Esophagus squamous epithelium (tissue), 5 donors: ENCODE measurements at places on chromosomes 6 and 20.

DNA sequence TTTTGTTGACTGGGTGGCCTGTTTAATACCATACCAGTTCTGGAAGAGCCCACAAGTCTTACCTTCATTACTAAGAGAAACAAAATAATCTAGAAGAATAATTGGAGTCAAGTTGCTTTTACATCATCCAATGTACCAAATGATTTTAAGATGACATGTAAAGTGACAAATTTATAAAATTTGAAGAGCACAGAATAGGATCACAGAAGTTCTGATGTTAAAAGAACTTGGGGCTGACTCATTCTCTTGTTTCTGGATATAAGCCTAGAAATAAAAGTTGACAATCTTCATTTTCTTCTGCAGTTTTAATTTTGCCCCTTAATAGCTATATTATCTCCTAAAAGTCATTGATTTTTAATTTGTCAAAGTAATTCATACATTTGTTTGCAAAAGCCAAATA, 317.5 kb upstream of the MARCKS start:
- DNase-seq: no peak

- DNase-seq: no peak
These were observed 1.5 kb upstream of the RREB1 start for GRCh38 chr6:7106215-7106751.

DNA sequence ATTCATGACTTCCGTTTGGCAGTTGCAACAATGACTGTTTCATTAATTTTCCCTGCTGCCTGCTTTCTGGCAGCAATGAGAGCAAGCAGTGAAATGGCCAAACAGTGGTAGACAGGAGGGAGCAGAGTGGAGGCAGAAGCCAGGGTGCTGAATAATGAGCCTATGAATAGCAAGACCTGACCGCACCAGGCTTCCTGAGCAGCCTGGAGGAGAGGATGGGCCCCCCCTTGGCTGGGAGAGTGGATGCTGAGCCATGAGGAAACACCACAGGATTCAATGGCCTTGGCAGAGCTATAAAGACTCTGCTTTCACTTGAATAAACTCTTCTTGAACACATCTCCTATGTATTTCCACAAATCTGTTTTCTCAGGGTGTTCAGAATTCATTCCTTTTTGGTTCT, 68.1 kb upstream of the SNRPB2 start:
- DNase-seq: no peak

DNA sequence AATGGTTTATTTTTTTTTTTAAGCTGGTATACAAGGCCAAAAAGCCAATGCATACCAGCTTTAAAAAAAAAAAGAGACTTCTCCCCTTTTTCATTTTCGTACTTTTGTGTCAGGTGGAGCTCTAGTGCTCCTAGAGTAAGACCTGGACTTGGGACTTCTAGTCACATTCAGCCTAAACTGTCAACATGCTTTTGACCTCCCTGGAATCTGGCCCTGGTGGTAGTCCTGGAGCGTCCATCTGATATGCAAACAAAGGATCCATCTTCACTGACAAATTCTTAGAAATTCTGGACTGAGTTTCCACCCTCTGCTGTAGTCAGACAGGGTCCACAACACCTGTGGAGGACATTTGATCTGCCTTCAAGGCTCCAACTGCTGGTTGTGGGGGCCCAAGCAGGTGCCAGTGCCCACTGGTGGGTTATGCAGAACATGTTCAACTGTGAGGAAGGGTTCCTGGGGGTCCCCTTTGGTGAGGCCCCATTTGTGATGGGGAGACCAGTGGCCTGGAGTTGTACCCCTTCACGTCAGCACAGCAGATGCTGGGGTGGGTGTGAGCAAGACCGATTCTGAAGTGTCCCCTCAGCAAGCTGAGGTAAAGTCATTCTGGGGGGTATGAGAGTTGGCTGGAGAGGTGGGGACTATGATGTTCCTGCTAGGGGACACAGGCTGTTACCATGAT, 12.6 kb upstream of the PCMTD2 start:
- DNase-seq: no peak

GRCh38 chr20:61596687-61597330, 344.7 kb downstream of the CDH4 start:
- no peak for DNase-seq

- DNase-seq: no peak
These were observed 498.6 kb downstream of the BTBD3 start for GRCh38 chr20:12416281-12416680.

GRCh38 chr20:6525447-6526303, 241.8 kb upstream of the BMP2 start:
- no peak for DNase-seq

DNA sequence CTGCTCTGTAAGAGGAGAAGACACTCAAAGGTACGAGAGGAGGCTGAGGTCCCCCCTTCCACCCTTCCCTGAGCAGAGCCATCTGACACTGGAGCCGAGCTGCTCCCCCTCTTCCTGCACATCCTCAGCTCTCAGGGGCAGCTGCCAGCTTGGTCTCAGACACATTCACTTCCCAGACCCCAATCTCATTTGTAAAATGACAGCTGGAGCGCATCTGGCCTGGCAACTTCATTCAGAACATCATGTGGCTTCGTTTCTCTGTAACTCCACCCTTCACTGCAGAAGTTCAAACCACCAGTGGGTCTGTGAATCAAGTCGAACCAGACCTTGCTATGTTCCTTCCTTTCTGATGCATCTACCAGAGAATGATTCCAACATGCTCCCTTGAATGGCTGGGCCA, 145.6 kb upstream of the CDH4 start:
- DNase-seq: no peak

DNA sequence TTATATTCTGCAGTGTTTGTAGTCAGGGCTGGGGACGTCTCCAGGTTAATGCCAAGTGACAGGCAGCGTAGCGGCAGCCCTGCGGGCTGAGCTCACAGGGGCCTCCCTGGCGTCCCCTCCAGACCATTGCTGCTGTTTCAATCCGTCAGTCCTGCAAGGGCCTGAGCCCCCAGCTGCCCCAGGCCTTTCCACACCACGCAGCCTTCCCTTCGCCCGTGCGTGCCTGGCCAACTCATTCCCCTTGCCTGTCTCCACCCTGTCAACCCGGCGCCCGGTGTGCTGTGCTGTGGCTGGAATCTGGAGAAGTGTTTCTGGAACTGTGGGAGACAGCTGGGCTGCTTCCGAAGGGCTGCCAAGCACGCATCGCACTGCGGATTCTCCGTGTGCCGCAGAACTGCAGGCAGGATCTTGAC, 11.9 kb downstream of the BHLHE23 start:
- no peak for DNase-seq

GRCh38 chr20:52219441-52219840, 27.9 kb upstream of the ZFP64 start:
- DNase-seq: no peak

DNA sequence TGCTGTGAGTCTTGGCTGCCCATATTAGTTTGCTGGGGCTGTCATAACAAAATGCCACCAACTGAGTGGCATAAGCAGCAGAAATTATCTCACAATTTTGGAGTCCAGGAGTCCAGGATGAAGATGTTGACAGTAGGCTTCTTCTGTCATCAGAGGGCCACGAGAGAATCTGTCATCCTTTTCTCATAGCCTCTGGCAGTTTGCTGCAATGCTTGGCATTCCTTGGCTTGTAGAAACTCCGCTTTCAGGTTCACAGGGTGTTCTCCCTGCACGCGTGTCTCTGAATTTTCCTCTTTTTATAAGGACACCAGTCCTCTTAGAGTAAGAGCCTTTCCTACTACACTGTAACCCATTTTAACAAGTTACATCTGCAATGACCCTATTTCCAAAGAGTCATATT, 838.4 kb downstream of the TFAP2A start:
- no peak for DNase-seq

GRCh38 chr6:51430589-51430988, 611.9 kb downstream of the TFAP2B start:
- DNase-seq: no peak

- no peak for DNase-seq
These were observed 292.7 kb downstream of the ESR1 start for GRCh38 chr6:152100183-152100618.

- no peak for DNase-seq
These were observed 73.9 kb upstream of the BACH2 start for GRCh38 chr6:90370493-90370959.

DNA sequence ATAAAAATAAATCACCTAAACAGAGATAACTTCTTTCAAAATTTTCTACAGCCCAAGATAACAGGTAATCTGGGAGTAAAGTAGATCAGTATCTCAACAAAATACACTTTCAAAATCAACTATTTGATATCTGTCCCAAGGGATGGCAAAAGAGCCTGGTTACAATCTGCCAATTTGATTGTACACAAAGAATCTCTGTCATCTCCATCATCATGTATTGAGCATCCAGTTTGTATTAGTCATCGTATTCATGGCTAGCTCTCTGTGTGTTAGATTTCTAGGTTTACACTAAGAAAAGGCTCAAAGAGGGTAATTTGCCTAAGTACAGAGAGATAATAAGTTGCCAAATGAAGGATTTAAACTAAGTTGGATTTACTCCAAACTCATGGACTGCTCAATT, 329.0 kb upstream of the NRSN1 start:
- no peak for DNase-seq

DNA sequence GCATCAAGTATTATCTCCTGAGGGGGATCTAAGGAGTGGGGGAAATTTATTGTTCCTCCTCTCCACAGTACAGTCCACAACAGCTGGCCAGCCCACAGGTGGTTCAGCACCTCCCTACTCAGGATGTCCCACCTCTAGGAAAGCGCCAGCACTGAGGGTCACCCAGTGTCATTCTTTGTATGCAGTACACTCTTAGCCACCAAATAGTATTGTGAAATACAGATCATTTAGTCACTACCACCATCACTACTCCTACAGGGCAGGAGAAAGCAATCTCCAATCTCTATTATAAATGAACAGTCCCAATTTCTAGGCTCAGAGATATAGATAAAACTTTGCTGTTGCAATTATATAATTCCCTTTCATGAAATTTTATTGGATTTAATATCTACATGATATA, 6.3 kb upstream of the ZNF76 start:
- DNase-seq: no peak

DNA sequence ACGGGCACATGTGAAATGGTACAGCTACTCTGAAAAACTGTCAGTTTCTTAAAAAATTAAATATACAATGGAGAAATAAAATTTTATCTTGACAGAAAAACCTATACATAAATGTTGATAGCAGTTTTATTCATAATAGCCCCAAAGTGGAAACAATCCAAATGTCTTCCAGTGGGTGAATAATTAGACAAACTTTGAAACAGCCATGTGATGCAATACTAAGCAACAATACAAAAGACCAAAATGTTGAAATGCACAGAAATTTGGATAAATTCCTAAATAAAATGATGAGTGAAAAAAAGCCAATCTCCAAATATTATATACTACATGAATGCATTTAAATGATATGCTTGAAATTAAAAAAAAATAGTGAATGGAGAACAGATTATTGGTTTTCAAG, 523.1 kb downstream of the HTR1B start:
- no peak for DNase-seq

- no peak for DNase-seq
These were observed 95.0 kb downstream of the SNX5 start for GRCh38 chr20:17873410-17874270.

- DNase-seq: no peak
These were observed 12.3 kb downstream of the PCK1 start for GRCh38 chr20:57573242-57573641.
